ENCODE measurements at places on chromosomes 4 and X.

- no peak for DNase-seq
Measured at GRCh38 chr4:137451172-137451825, 81.0 kb downstream of the PCDH18 start.

DNA sequence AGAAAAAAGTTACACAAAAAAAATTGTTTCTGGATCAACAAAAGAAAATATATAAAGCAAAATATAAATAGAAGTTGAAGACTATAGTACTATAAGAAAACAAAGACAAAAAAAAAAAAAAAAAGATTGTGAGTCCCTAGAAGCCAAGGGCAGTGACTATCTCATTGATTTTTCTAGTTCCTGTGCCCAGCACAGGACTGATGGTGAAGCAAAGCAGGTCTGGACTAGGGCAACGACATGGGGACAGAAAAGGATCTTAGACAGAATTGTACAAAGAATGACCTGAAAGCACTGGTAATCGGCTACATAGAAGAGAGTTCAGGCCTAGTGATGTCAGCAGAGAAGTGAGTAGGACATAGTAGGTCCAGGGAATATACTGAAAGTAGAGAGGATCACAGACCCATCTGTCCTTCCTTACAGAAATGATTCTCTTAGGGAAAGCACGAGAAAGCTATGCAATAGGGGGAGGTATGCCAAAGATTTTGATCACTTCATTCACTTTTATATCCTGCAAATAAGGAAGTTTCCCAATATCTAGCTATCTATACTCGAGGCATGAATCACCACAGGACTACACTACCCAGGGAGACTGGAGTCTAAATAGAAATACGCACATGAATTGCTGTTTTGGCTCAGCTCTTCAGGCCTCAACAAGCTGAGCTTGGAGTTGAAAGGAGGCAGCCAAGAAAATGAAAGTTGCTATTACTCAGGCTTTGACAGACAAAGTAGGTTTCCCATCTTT is 230.9 kb upstream of the GPC4 start:
- DNase-seq, result peak; percentile 62

DNA sequence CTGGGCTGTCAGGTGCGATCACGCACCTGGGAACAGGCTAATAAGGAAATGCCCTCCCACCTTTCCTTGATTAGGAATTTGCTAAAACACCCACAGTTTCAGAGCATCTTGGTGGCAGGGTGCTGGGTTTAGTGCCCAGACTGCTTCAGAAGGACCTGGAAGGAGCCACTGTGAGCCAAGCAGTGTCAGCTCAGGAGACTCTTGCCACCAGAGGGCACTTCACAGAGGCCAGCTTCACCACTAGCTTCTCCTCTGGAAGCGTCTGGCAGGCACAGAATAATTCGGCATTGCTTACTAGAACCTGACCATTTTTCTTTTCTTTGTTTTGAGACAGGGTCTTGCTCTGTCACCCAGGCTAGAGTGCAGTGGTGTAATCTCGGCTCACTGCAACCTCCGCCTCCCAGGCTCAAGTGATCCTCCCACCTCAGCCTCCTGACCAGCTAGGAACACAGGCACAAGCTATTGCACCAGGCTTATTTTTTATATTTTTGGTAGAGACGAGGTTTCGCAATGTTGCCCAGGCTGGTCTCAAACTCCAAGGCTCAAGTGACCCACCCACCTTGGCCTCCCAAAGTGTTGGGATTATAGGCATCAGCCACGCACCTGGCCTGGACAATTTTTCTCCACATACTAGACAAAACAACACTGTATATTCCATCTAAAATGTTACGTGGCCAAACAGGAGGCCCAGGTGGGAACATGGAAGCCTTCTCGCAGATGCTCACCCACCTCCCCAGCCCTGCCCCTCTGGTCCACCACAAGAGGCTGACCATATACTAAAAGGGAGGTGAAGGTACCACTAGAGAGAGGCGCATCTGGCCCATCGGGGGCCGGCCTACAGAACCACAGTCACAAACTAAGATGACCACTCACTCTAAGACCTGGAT is 14.1 kb downstream of the NOP14 start:
- DNase-seq, result peak; percentile 35

- no peak for DNase-seq
Measured at GRCh38 chrX:43456906-43457305, 199.2 kb upstream of the MAOA start.

GRCh38 chr4:39715788-39716187 is 17.9 kb downstream of the UBE2K start:
- no peak for DNase-seq

GRCh38 chr4:16704489-16704888 is 194.0 kb downstream of the LDB2 start:
- DNase-seq, result no peak

DNA sequence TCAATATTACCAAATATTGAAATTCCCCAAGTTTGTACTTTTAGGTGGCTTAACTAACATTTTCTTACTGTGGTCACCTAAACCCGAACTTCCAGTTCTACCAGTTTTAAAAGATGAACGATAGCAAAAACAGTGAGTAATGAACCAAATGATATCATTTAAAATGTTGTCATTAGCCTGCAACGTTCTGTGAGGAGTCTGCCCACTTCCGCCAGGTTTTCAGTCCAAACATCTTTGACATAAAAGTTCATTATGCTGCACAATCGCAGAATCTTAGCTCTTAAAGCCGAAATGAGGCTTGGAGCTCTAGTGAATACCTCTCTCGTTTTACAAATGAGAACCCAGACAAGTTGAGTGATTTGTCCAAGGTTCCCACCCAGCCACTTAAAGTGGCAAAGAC is 762 bp downstream of the PIGA start:
- no peak for DNase-seq

DNA sequence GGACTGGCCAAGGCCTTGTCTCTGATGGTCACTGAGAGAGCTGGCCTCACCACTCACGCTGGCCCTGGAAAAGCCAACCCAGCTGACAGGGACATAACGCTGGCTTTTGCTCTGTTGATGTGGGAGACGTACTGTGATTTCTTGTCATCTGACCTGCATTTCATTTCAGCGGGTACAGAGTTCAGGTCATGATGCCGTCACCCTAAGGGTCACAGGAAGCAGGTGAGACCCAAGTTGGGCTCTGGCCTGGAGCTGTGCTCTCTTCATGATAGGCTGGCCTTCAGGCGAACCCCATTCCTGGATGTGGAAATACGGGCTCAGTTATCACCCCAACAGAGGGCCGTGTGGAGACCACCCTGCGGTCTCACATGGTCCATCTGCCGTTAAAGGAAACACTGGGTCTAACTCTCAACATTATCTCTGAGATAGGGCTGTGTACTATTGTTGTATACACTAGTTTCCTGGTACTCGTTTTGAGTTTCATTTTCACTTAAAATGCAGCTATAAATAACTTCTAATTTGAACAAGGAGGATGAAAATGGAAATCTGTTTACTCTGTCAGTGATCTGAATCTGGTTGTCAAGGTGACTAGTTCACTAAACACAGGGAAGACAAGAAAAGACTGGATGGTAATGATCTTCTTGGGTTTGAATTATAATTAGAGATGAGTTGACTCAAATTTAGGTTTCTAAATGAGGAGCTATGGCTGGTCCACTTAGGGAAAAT is 89.1 kb downstream of the TBC1D9 start:
- DNase-seq, result no peak

- DNase-seq, result no peak
Measured at GRCh38 chr4:7782783-7783182, 156.9 kb downstream of the AFAP1 start.

DNA sequence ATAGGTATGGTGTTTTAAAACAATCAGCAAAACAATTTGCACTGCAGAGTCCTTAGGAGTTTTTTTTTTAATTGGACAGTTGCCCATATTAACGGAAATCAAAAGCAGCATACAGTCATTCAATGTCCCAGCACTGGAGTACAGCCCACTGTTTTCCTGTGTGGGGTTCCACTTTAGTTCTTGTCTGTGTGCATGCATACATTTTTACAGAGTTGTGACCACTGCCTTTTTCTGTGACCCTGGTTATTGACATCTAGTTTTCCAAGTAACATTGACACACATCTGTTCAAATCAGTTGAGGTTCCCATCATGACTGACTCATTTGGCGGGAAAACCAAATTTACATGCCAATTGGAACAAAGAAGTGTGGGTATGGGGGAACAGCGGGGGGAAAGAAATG is 83.3 kb downstream of the HPRT1 start:
- DNase-seq, result no peak

DNA sequence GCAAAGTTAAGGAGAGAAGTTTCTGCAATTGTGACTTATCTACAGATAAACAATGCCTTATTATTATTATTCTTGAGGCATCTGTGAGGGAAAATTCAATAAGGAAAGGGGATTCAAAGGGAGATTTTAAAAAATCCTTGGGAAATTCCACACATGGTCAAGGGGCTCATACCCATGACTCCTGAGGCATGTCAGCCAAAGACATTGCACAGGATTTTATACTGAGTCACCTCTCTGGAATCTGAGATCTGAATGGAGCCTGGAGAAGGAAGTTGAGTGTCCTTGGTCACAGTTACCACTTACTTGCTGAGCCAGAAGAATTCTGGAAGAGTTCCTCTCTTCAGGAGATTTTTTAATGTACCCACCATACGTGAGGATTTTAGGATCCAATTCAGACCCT is 14.4 kb upstream of the CXCL8 start:
- peak; percentile 95 for DNase-seq

DNA sequence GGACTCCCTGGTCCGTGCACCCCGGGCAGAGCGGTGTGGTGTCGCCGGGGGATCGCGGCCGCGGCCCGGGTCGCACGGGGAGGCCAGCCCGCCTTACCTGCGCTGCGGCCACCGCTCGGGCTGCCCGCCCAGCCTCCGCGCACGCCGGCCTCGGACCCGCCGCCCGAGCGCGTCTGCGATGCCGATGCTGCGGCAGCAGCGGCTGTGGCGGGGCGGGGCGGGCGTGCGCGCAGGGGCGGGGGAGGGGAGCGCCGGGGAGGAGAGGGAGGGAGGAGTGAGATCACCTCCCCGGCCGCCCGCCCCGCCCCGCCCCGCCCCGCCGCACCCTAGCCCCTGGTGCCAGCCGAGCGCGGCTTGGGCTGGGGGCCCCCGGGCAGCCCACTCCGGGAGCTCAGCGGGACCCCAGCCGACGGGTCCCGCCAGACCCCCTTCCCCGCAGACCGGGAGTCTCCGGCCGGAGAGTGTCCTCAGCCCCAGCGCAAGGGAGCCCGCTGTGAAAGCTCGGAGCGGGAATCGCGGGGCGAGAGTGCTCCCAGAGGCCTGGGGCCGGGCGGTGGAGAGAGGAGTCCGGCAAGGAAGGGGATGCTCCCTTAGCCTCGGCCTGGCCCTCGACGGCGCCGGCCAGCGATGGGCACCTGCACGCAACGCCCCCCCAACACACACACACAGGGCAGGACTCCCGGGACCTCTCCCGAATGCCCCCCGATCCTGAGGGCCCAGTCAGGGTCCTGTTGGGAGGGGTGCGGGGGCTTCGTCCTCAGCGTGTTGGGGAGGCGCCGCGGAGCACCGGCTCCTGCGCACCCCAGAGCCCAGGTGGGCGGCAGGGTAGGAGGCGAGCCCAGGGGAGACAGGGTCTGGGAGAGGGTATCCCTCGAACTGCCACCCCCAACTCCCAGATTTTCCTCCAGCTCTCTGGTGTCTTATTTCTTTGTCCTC is at the start of gene L1CAM:
L1CAM (minus strand) TSS at position 206 of the 936 bp plus-strand sequence. CDS start 10,337 bp downstream, outside the sequence.
- DNase-seq, result no peak

DNA sequence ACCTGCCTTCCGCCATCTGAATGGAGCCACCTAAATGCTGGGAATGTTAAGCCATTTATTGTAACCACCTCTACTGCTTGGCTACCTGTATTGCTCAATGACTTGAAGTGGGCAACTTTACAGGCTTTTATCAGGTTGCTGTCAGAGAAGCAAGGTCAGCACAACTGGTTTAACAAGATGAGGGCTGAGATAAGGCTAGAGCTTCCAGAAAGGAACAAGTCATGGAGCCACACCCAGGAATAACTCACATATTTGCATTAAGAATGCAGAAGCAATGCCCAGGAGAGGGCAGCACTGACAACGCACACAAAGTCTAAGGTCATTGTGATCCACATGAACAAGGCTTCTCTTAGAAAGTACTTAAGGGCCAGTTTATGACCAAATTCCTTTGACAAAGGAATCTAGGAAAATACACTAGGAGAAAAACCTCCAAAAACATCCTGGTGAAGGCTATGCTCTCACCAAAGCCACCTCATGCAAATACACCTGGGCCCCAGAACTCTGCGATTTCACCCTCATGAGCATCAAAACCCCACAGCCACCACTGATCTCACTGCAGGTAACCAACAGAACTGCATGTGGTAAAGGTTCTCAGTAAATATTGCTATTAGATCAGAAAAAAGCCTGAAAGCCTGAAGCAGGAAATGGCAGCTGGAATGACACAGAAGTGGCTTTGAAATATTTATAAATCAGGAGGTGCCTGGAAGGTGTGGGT is 15.0 kb upstream of the STS start:
- DNase-seq, result peak; percentile 79

DNA sequence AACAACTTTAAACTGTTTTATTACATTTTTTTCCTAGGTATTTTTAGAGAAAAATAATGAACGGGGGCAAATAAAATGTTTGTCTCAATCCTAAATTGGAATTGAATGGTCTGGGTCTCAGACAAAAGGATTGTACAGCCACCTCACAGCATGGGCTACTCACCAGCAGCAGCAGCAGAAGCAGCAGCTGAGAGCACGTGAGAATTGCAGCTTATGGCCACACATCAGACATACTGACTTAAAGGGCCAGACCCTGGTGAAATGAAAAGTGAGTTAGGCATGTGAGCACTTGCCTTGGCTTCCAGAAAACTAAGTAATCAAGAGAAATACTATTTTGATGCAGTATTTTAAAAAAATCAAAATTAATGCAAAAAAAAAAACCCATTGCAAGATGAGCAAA is 56.6 kb downstream of the AASDH start:
- peak; percentile 17 for DNase-seq

- DNase-seq, result peak; percentile 12
Measured at GRCh38 chr4:80434238-80434637, 98.7 kb downstream of the CFAP299 start.

DNA sequence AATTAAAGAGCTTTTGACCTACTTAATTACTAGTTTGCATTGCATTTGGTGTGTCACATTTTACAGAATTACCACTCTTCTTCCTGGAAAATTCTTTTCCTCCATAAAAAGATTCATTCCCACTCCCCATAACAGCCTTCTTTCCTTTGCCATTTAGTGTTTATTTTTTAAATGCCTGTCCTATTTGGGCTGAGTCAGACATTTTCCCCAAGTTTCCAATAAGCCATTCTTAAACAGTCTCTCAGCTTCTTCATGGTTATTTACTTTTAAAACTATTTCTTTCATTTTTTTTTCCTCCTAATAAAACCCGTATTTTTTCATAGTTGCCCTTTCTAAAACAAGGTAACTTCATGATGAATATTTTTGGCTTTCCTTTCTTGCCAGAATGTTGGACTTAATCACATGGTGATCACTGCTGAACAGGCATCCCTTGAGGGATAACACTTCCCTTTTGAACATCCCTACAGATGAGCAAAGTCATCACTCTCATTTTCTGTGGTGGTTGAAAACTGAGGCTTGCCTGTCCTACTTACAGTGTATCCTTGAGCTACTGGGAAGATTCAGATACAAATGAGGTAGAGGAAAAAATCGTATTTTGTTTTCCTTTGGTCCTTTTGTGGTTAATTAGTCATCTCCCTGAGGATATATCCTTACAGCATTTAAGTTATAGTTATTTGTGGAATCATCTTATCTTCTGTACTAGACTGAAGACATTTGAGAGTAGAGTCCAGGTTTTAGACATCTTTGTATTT is 520.5 kb upstream of the NR3C2 start:
- peak; percentile 47 for DNase-seq
